COLO829 (cell line): ENCODE measurements at places on chromosomes 13 and 19.

GRCh38 chr13:112688560-112689302 is 1.1 kb upstream of the ATP11A start:
- DNase-seq = no peak

- DNase-seq = no peak
Observed at GRCh38 chr13:36801035-36801434, 18.0 kb upstream of the RFXAP start.

DNA sequence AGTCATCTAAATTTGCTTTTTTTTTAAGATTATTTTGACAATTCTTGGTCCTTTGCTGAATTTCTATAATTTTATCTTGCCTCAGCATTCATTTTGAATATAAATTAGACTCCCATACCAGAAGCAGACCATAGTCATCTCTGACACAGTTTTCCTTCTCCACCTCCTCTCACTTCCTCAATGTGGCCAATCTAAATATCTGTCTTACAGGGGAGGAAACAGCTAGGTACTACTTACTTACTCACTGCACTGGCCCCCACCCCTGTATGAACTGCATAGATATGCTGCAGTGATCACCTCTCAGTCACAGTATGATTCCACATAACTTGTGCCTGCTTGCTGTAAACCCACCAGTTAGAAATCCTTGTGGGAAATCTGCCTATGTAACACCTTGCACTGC is 665.6 kb downstream of the FGF9 start:
- DNase-seq = no peak

- DNase-seq = no peak
Observed at GRCh38 chr13:41427666-41428065, 29.7 kb upstream of the RGCC start.

- DNase-seq = no peak
Observed at GRCh38 chr13:50125304-50125553, 110.0 kb downstream of the KCNRG start.

DNA sequence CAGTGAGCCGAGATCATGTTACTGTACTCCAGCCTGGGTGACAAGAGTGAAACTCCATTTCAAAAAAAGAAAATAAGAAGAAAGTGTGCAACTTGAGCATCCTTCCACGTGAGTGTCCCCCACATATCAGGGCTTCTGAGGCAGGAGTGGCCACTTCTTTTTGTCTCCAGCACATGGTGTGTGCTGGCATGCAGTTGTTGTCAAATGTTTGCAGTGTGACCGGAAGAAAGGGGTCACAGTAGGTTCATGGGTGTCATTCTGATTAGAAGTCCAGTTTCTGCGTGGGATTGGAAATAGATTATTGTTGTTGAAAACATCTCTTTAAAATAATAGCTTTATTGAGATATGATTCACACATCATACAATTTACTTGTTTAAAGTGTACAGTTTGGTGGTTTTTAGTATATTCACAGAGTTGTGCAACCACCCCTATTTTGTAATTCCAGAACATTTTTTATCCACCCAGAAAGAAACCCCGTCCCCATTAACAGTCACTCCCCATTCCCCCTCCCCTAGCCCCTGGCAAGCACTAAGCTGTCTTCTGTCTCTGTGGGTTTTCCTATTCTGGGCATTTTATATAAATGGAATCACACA is 2.2 kb downstream of the CRTC1 start:
- no peak for DNase-seq

GRCh38 chr19:10625003-10625761 is at the start of gene SLC44A2:
Gene SLC44A2 (plus strand): TSS chr19:10625553. CDS start chr19:10625634, 81 bp downstream.
- peak; percentile 21 for DNase-seq

- no peak for DNase-seq
Observed at GRCh38 chr13:73633817-73634460, 500.3 kb downstream of the KLF12 start.

DNA sequence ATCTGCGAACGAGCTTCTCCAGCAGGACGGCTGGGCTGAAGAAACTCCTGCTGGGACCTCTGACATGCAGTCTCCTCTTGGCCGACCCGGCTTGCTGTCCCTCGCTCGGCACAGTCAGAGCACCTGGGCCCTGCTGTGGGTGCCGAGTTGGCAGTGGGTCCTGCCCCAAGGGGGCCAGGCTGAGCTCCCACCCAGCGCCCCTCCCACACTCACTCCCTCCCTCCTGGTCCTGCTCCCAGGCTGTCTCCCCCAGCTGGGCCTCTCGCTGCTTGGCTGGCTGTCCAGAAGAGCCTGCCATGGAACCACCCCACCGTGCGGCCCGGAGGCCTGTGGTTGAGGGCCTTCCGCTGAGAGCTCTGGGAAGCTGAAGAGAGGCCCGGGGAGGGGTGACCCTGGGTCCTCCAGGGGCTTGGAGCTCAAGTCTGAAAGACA is 6.0 kb downstream of the AKT2 start:
- DNase-seq = no peak
